ENCODE measurements at places on chromosomes 7 and 10.

DNA sequence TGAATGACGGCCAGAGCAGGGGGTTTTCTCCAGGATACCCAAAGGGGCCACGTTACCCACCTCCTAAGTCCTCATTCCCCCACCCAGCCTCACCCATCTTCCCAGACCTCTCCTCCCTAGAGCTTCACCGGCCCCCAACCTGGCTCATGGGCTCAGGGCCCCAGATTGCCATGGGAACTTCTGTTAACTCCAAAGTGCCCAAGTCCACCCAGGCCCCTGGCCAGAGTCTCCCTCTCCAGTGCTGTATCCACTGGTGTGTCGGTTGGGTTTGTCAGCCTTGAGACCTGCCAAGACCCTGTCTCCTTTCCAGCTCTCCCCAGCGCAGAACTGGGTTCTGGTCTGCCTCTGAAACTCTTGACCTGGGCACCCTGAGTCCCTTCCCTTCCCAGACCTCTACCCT, 37.1 kb upstream of the ZMIZ2 start:
- no peak for DNase-seq

DNA sequence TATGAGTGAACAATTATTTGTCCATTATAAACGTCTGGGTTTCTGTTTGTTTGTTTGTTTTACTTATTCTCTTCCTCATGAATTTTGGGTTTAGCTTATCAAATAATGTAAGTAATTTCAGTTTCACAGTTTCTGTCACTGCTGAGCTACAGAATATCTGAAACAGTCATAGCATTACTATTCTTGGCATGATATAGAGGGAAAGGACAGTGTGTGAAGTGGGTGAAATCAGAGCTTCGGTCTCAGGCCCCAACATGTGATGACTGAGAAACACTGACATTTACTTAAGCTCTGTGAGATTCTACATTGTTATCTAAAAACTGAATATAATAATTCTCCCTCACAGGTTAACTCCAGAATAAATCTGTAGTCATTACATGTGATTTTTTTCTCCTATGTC, 8.8 kb upstream of the OR6V1 start:
- no peak for DNase-seq

GRCh38 chr10:52442576-52442975, 128.5 kb downstream of the DKK1 start:
- peak; percentile 44 for DNase-seq

DNA sequence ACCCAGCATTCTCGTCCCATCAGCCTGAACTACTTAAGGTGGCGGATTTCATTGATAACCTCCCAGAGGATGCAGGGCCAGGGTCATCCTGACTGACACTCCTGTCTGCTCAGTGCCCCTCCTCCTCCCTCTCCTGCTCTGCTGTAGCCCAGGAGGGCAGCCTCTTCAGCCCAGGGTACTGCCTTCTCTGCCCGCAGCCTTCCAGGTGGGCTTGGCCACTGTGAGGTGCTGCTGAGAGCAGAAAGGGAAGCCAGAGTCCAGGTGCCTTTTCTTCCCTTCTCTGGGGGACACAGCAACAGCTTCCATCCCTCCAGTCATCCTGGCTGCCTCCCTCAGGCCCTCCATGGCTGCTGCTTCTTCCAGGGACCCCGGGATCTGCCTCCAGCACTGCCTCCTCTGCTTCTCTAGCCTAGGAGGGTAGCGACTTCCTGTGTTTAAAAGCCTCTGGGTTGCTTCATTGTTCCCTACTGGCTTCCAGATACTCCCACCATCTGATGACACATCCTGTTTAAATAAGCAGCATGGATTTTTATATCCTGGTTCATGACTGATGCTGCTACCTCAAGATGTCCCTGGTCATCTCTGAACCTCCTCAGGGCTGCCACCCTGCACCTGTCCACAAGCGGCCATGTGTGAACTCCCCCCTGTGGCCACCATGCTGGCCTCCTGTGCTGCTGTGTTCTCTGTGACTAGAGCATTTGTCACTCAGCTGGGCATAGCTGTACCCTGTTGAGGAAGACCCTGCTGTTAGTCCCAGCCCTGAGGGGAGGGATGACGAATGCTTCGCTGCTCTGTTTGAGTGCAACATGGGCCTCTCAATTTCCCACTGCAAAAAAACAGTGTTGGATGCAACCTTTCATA, 55.8 kb downstream of the AKR1C4 start:
- DNase-seq = no peak

DNA sequence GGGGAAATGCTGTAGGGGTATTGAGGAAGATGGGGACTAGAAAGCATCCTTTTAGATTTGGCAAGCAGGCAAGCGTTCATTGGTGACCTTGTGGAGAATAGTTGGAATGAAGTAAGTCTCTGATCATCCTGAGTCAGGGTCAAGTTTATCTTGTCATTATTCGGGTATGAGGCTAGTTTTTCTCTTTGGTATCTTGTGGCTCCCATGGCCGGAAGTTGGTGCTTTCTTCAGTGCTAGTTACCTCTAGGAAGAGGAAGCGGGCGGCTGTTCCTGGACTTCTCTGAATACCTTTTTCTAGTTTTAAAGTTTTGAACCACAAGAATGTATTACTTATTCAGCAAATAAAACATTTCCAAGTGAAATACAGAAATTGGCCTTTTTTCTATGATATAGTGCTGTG, 9.2 kb downstream of the CREM start:
- no peak for DNase-seq

DNA sequence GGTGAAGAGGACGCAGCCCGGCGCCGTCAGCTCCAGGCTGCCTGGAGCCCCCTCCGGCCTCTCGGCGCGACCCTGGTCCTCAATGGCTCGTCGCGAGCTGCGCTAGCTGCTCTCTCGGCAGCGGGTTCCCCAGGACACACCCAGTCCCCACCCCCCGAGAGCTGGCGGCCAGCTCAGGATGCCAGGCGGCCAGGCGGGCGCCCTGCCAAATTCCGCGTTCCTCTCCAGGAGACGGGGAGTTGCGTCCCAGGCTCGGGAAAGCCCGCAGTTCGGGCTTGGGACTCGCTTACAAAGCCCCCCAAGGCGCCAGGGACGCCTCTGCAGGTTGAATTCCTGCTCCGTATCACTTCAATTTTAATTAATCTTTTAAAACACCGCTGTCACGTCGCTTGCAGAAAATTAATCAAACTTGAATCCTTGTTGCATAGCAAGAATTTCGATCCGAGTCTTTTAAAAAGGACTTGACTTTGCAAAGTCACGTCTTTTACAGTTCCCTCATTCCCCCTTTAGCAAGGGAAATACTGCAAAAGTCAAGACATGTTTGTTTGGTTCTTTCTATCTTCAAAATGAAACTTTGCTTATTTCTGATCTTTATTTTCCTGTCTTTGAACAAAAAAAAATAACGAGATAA, 28.2 kb downstream of the SKIDA1 start:
- peak; percentile 80 for DNase-seq

Measured in astrocyte of the spinal cord (primary cell).